ENCODE measurements at places on chromosomes 6 and 20.

GRCh38 chr6:143457563-143458359, 7.2 kb downstream of the PEX3 start:
- no peak for DNase-seq

DNA sequence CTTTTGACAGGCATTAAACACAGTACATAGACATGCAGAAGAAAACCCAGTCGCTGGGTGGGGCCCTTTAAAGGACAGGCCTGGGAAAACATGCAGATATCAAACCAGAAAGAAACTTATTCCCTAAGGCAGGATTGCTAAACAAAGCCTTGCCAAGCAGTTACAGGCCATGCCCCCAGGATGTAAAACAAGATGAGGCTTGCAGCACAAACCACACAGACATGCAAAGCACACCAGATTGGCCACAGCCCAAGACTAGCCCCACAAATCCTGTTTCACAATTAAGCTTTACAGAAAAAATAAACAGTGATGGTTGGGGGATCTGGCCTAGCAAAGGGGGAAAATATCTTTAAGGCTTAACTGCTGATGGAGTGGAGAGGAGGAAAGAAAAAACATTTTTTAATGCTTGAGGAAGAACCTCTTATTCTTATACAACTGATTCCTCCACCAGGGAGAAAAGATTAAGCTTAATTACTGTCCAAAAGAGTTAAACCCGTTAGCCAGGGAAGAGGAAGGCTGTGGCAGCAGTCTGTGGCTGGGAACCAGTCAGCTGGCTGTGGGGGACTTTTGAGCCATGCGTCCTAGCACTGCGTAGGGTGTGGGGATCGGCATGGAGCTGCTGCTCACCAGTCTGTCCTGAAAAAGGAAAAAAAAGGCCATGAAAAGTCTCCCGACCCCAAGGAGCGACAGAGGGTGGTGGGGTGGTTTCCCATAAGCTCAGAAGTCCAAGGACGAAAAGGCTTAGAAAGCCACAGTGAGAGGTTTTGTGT, 28.4 kb downstream of the COL19A1 start:
- DNase-seq = no peak

DNA sequence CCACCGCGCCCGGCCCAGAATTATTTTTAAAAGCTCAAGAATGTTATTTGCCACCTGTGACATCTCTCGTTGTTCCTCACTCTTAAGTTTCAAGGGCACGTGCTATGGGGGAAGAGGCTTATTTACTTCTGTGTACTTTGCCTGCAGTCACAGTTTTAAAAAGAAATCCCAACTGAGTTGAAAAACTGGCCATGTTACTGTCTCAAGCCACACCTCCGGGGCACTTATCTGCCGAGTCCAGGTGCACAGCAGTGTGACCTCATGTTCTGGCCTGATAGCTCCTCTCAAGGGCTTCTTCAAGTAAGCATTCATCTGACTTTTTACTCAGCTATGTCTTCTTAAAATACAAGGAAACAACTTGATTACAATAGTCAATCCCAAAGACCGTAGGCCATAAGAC, 34.5 kb downstream of the SHLD1 start:
- no peak for DNase-seq

- no peak for DNase-seq
Observed at GRCh38 chr6:100258752-100259151, 206.0 kb downstream of the SIM1 start.

GRCh38 chr20:3156811-3157619, 2.6 kb downstream of the FASTKD5 start:
- DNase-seq = no peak

- peak; percentile 51 for DNase-seq
Observed at GRCh38 chr6:108541843-108542759, 18.6 kb upstream of the FOXO3 start.

DNA sequence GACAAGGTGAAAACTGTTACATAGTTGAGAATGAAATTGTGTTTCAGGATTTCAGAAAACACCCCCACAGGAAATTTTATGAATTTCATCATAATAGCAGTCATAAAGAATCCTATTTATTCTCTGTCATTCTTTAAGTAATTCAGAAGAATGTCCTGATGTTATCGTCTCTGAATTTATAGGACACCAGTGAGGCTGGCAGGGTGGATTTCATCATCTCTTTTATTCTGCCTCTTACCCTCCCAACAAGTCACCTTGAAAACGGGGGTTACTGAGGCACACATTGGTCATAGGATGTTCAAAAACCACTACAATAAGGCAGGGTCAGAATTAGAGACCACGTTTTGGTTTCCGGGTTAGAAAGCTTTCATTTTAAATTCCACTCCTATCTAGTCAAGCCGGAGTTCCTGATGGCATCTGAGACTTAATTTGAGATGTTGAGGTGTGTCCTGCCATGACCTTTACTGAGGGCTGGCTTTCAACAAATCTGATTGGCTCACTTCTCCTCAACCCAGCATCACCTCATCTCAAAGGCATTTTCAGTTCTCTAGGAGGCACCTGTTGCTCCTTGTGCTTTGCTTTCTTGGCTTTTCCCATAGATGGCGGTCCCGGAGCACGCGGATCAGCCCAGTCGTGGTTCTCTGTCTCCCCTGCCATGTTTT, 230.6 kb upstream of the SUPT3H start:
- DNase-seq = no peak

DNA sequence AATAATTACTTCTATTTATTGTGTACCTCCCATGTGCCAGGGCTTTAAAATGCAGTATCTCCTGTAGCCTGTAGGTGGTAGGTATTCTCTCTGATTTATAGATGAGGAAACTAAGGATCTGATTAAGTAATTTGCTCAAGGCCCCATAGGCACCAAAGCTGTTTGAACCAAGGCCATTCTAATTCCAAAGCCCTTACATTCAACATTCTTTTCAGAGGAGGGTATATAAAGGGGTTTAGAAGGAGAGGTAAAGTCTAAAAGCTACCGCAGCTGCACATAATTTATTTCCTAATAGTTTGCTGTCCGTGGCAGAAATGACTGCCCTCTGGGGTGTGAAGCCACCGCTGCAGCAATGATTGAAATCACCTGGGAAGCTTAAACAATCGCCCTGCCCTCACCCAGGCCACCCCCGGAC, 95.0 kb upstream of the FAM8A1 start:
- DNase-seq = no peak

DNA sequence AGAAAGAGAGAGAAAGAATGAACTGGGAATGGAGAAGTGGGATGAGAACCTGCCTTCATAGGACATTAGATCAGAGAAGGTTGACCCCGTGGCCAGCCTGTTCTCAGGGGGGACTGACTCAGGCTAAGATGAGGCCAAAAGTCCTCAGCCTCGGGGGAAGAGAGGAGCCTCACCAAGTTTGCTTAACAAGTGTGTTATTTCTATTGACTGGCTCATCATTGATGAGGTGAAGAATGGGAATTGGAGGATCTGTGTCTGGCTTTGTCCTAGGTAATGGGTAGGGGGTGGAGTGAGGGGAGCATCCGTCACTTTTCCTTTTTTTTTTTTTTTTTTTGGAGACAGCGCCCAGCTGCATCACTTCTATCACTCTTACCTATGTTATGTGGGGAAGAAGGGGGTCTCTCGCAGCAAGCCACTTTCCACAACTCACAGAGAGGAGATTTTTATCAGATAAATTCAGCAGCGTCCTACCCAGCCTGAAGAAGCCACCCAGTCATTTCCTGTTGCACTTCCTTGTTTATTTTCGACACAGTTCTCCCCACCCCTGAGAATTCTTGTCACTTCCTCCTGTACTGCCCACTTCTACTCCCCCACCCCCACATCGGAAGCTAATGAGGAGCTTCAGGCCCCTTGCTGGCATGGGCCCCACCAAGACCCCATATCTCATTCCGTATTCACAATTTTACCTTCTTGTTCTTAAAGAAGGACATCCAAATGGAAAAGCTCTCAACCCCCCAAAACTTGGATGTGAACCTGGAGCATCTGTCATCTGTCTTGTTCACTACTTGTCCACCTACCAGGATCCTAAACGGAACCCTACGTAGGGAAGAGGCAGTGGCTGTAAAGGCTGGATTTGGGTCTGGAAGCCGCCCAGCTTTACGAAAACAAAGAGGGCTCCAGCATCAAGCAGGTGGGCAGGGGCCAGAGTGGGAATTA, 2.8 kb upstream of the RNASET2 start:
- peak; percentile 13 for DNase-seq

DNA sequence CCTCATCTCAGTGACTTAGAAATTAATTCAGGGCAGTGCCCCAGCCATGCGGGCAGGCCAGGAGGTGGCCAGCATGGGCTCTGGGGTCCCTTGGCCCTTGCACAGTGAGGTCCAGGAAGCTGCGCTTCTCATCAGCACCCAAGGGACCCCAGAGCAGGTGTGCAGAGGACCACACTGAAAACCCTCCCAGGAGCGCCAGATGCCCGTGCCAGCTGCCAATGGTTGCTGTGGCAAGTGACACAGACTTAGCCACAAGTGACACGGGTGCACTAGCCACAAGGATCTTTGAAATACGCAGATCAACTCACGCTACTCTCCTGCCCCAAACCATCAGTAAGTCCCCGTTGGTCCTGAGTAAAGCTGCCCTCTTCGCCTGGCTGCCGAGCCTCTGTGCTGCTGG, 88.1 kb downstream of the ERMARD start:
- DNase-seq = no peak

GRCh38 chr6:128521282-128521632, 858 bp upstream of the PTPRK start:
- no peak for DNase-seq

GRCh38 chr20:53609491-53610445, 16.1 kb upstream of the ZNF217 start:
- DNase-seq = peak; percentile 72

DNA sequence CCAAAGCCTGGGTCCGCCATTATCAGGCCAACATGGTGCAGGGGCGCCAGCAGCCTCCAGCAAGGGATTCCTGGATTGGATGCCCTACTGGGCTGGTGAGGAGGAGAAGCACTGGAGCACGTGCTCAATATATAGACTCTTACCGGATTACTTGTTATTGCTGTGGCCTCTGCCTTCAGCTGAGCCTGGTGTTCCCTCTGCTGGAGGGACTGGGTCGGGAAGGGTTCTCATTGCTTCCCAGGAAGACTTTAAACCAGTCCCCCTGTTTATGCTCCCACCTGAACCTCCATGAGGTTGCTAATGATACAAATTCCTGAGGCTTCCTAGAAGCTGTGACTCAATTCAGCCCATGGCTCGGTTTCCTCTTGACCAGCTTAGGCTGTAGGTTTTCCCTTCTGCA, 186.7 kb upstream of the ARID1B start:
- DNase-seq = no peak

- DNase-seq = peak; percentile 23
Observed at GRCh38 chr20:12113468-12114371, 196.0 kb downstream of the BTBD3 start.

DNA sequence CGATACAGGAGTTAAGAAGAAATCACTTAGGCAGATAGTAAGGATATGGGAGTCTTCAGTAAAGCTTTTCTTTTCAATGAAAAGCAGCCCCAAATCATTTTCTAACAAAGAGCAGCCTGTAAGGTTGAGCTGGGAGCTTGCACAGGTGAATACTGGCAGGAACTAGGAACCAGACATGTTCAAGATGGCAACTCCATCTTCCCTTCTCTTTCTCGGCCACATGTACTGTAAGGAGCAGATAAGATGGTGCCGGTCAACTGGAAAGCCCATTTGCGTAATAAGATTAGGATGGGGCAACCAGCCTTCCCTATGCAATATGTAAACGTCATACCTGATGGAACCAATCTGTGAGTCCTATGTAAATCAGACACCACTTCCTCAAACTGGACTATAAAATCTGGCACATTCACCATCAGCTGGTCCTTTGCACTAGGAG, 46.2 kb upstream of the RNGTT start:
- DNase-seq = no peak

GRCh38 chr6:126716826-126717509, 377.1 kb downstream of the CENPW start:
- DNase-seq = no peak

All from NK-92 treated with Interleukin-12 subunit alpha and Interleukin-12 subunit beta, amount 100 ng/mL, for 24 hours (cell line).